ENCODE measurements at places on chromosomes 2 and 18.

GRCh38 chr18:2896990-2897389 is 50.2 kb downstream of the EMILIN2 start:
- DNase-seq: no peak

- no peak for DNase-seq
Observed at GRCh38 chr2:55776479-55776878, 82.8 kb upstream of the PNPT1 start.

- no peak for DNase-seq
Observed at GRCh38 chr2:138744713-138745112, 35.5 kb downstream of the NXPH2 start.

- no peak for DNase-seq
Observed at GRCh38 chr2:149747456-149747855, 159.9 kb upstream of the MMADHC start.

DNA sequence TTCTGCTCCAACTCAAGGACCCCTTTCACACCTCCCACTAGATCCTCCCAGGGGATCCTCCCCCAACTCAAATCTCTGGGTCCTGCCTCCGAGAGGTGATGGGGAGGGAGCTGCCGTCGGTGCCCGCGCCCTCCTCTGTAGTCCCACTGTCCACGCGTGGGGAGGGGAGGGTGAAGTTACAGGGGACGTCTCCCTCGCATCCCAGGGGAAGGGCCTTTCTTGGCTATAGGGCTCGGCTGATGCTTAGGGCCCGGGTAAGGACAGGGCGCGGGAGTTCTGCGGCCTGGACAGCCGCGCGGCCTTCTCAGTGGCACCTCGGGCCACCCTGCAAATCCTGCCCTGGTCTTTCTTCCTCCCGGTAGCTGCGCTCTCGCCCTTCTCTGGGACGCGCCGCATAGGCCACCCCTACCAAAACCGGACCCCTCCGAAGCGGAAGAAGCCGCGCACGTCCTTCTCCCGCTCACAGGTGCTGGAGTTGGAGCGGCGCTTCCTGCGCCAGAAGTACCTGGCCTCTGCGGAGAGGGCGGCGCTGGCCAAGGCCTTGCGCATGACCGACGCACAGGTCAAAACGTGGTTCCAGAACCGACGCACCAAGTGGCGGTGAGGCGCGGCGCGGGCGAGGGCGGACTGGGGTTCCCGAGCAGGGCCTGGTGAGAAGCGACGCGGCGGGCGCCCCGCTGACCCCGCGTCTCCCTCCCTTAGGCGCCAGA is 1.2 kb downstream of the TLX2 start:
- no peak for DNase-seq

- DNase-seq: peak; percentile 2
Observed at GRCh38 chr2:240957656-240958365, 40.6 kb upstream of the SNED1 start.

DNA sequence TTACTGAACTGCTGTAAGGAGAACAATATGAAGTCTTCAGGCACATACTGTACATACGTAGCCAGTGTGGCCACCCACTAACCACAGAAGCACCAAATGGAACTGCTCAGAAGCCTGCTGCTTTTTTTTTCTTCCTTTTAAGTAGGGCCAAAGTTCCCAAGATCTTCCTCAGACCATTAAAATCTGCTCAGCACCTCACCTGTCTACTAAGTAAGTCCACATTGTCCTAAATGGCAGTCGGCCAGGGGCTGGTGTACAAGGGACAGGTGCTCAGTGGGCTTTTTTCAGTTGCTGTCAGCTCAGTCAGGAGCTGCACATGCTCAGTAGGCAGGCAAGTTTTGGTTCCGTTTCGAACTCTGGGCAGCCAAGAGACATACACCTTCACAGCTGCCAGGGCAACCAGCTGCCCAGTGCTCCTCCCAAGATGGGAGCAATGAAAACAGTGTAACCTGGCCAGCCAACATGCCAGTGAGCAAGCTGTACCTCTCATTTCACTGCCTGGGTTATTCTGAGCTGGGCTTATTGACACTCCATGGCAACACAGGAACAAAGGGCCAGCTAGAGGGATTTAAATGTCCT is 86.1 kb downstream of the ACVR1 start:
- DNase-seq: no peak

DNA sequence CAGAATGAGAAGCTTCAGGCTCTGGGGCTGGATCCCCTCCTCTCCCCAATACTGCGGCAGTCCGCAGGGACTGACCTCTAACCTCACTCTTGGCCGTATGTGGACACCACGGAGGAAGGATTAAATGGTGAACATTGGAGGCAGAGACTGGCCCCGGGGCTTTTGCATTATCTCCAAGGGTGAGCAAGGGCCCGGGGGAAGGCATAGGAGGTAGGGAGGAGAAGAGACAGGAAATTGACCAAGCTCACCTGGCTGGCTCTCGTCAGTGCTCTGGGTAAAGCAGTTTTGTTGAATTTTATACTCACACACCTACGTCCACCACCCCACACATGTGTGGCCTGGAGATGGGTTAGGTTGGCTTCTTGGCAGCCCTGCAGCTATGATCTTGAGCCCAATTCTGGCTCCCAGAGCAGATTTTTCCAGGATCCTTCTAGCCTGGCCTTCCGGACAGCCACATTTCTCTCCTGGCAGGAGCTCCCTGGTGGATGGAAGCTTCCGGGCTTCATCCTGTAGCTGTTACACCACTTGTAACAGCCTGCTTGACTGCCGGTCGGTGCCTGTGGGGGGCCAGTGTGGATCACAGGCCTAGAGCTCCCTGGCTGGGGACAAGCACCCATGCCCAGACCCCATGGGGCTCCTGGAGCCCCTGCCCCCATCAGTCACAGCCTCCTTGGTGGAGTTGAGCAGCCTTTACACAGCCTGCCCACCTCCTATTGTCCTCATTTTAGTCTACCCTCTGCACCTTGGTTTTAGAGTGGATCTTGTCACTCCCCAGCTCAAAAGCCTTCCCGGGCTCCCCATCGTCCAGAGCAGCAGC is 7.6 kb downstream of the ITM2C start:
- DNase-seq: no peak

DNA sequence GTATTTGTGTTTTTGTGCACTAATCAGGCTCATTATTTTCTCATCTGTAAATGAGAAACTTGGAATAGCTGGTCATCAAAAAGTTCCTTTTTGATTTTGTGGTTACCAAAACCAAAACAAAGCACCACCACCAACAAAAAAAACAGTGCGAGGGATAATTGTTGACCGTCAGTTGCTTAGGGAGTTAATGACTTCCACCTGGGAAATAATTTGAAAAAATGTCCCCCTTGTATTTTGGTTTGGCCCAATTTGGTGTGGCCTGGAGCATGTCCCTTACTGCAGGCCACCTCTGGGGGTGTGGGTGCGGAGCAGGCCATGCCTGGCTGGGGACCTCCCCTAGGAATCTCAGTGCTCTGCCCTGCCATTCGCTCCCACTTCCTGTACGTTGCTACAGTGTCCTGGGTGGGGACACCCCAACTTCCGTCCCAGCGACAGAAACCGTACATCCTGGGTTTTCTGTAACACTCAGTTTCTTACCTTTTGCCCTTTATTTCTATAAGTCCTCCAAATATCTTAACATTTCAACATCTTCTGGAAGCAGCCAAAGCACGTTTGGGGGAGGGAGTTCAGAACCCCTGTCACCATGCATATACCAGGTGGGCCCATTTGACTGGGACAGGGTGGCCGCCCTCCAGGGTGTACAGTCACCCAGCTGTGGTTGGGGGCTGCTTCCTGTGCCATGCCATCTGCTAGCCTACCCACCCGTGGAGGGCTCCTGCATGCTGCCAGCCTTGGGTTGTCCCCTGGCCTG is 31.3 kb downstream of the NCK2 start:
- peak; percentile 66 for DNase-seq

DNA sequence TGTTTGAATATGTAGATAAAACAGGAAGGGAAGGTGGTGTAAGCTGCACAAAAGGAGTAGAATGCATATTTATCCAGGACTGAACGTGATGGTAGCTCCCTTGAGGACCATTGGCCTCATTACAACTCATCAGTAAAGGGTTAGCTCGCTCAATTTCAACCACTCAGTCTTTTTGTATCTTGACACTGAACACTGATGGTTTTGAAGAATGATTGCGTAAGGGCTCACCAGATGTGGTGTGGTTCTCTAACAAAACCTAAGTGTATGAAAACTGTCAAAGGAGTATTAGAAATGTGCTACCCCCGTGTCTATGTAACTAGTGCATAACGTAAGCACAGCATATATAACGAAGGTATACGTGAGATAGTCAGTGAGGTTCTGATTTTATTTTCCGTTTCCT is 272.4 kb upstream of the THSD7B start:
- DNase-seq: no peak
